ENCODE measurements at places on chromosomes 3 and 15. TPM values are rescaled to one million over a fixed set of nuclear protein-coding genes. Genes with fewer than 3 reads are reported as not detected.

The BNC1 gene
- 3.0 TPM for total RNA-seq

DNA sequence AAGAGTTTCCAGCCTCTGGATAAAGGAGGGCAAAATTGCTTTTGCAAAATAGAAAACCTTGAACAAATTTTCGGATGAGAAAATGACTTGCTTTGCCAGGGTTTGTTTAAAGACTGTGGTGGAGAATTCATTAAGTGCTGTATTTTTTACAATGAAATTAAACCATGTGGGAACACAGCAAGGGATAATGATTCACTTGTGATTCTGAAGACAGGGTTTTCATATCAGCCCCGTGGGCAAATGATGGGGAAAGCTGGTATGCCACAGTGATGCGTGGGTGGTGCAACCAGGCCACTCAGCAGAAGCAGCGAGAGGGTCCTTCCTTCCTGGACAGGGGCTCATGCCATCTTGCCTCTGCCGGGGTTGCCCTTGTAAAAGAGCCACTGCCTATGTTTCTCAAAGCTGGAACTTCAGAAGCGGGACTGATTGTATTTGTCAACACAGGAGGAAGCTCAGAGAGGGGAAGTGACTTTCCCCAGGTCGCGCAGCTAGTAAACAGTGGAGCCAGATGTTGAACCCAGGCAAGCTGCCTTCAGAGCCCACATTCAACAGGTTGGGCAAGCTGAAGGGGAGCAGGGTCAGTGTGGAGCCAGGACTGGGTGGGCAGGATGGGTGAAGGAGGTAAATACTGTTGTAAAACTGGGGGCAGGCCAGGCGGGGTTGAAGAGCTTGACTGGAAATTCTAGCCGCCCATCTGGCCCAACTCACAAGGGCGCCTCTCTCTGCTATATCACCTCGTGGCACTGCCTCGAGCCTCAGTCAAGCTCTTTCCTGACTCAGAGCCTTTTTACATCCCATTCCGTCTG, 79.1 kb downstream of the TOP2B start:
- DNase-seq, result no peak

GRCh38 chr3:159233734-159234133, 431.9 kb downstream of the MFSD1 start:
- no peak for DNase-seq

The UBAP1L gene
- 2.9 TPM for total RNA-seq

DNA sequence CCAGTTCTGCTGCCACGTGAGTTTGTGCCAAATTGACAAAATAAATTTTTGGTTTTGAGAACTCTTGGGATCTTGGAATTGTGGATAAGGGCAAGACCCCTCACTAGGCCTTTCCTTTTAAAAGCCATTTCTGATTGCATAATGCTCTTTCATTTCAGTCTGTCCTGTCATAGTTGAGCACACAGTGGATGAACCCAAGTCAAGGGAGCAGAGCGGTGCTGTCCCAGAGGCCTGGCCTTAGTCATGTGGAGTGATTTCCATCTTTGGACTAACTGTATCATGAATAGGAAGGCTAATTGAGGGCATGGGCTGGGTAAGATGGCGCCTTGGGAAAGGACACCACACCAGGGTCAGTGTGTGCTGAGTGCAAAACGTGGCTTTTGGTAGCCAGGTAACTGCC, 304.0 kb downstream of the UACA start:
- DNase-seq, result no peak

GRCh38 chr3:140455521-140456214, 222.2 kb upstream of the TRIM42 start:
- no peak for DNase-seq

The GOLGA6L10 gene
- total RNA-seq, result 0.15 TPM

DNA sequence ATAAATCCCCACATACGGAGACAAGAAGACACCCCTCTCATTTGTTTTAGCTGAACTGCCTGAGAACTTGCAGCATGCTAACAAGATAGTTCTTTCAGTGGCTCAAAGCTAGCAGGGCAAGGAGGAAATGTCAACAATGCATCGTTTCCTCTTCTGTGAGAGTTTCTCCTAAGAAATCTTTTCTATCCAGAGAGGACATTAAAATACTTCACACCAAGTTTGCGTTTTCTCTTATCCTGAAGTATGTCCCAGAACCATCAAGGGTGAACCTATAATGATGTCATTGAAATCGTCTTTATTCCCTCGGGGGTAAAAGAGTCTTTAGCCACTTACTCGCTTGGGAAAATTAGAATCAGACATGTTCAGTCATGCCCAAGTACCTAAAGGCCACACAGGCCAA, 541.7 kb upstream of the MDFIC2 start:
- DNase-seq, result no peak

The SPESP1 gene
- total RNA-seq, result 9.2 TPM

GRCh38 chr15:101549647-101550046, 60.1 kb upstream of the PCSK6 start:
- DNase-seq, result no peak

- no peak for DNase-seq
These were observed 31.9 kb downstream of the IFT57 start for GRCh38 chr3:108190346-108190745.

DNA sequence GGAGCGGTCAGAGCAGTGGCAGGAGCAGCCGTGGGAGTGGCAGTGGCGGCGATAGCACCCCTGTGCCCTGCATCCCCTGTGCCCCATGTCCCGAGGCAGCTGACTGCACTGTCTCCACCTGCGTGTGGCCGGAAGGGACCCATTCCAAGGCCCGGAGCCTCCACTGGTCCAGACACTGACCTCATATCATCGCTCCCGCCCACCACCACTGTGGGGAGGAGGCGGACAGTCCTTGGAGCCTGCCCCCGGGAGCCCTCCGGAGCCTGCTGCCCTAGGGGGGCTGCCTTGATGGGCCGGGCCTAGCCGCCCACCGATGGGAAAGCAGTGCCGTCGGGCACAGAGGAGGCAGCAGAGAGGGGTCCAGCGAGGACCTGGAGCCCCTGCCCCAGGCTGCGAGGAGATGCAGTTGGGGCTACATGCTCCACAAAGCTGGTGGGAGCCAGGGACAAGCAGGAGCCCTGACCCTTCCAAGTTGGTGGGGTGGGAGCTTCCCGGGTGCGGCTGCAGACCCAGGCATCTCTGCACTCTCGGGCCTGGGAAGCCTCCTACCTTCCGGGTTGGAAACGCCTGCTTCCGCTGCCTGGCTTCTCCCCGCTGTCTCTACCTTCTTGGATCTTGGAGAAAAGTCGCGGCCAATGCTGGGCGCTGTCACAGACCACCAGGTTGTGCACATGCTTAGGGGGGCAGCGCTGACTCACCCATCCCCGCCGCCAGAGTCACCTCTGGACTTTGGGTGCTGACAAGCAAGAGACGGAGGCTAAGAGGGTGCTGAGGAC, 283.2 kb upstream of the ROBO1 start:
- DNase-seq, result no peak

The LAMB2 gene
- 714 TPM for total RNA-seq

- peak; percentile 42 for DNase-seq
These were observed 76.0 kb downstream of the TRANK1 start for GRCh38 chr3:36868614-36869436.

The CELF6 gene
- total RNA-seq, result 0.86 TPM

The SERPINI2 gene
- total RNA-seq, result 1.1 TPM

All from left cardiac atrium (tissue), 4 donors.